ENCODE measurements at places on chromosomes 6 and 20.

GRCh38 chr20:34017610-34018009, 23.9 kb downstream of the RALY start:
- DNase-seq: no peak

GRCh38 chr20:44031001-44031574, 116.4 kb downstream of the TOX2 start:
- DNase-seq: no peak

DNA sequence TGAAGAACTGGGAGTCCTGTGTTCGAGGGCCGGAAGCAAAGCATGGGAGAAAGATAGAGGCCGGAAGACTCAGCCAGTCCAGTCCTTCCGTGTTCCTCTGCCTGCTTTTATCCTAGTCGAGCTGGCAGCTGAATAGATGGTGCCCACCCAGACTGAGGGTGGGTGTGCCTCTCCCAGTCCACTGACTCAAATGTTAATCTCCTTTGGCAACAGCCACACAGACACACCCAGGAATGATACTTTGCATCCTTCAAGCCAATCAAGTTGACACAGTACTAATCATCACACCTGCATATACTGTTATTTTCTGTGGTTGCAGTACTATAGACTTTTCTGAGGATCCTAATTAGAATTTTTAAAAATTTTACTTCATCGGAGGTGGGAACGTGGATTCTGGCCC, 21.3 kb downstream of the PCMTD2 start:
- DNase-seq: no peak

GRCh38 chr20:50536333-50536732, 26.1 kb downstream of the PTPN1 start:
- DNase-seq: no peak

DNA sequence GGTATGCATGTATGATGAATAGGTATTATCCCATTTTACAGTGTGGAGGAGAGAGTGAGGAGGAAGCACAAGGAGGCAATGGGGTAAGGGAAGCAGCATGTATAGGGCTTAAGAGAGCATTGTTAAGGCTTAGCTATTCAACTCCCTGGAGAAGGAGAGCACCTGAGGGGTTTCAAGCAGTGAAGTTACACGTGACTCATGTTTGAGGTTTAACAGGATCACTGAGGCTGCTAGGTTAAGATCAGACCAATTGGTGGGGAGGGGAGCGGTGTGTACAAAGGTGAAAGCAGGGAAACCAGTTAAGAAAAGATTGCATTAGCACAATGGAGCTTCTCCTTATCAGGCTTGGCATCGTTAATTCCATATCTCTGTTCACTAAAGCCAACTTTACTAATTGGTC, 64.4 kb upstream of the NHSL1 start:
- DNase-seq: no peak

GRCh38 chr6:106782536-106783285, 153.3 kb downstream of the QRSL1 start:
- DNase-seq: no peak

DNA sequence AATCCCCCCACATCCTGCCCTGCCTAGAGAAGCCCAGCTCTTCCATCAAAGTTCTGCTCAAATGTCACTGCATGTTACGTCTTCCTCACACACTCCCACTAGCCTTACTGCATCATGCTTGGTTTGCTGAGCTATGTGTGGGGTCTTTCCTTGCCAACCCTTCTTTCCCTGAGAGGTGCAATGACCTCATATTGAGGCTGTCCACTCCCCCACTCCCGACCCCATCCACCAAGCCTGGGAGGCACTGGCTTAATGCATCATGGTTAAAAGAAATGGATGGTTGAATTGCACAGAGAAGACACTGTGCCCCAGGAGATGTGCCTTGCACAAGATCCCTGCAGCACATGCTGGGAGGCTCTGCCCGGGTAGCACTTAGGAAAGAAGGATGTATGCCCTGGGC, 7.7 kb upstream of the IRF4 start:
- no peak for DNase-seq

DNA sequence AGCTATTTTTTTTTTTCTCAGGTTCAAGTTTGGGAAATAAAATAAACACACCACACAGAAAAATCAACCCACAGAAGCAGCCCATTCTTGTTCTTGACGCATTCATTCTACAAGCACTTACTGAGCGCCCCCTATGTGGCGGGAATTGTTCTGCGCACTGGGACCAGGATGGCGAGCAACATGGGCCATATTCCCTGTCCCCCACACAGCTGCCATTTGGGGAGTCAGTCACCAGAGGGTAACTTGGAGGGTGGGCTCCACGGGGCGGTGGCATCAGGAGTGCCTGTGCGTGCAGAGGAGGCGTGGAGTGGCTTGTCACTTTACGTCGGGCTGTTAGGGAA, 185.0 kb upstream of the PDE10A start:
- no peak for DNase-seq

GRCh38 chr6:166297606-166298005, 10.6 kb downstream of the PRR18 start:
- DNase-seq: no peak

GRCh38 chr20:33158637-33159385, 9.1 kb upstream of the BPIFA2 start:
- no peak for DNase-seq

DNA sequence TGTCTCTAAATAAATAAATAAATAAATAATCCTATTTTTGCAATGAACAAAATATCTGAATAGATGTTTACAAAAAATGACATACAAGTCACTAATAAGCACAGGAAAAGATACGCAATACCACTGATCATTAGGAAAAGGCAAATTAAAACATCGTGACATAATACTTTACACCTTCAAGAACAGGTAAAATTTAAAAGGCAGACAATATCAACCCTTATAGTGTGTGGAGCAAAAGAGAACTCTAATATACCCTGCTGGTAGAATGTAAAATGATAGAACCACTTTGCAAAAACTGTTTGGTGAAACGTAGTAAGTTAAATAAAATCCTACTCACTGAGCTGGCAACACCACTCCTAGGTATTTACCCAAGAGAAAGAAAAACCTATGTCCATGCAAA, 67.4 kb downstream of the ZMYND8 start:
- no peak for DNase-seq

- DNase-seq: no peak
Observed at GRCh38 chr20:25573288-25574251, 11.8 kb downstream of the NINL start.

DNA sequence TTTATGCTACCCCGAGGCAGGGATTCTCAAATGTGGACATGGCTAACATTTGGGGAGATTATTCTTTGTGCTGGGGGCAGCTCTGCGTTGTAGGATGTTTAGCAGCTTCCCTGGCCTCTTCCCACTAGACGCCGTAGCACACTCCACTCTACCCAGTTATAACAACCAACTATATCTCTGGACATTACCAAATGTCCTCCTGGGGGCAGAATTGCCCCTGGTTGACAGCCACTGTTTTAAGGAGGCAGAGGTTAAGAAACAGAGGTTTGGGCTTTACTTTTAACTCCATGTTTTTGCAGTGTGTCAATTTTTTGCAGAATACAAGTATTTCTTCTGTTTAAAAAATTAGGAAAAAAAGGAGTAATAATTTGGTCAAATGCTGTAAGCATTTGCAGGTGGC, 56.2 kb upstream of the BMP6 start:
- no peak for DNase-seq

GRCh38 chr6:136510782-136511181, 39.4 kb downstream of the MAP7 start:
- DNase-seq: peak; percentile 13

GRCh38 chr20:34693414-34693813, 10.7 kb upstream of the TP53INP2 start:
- DNase-seq: no peak

DNA sequence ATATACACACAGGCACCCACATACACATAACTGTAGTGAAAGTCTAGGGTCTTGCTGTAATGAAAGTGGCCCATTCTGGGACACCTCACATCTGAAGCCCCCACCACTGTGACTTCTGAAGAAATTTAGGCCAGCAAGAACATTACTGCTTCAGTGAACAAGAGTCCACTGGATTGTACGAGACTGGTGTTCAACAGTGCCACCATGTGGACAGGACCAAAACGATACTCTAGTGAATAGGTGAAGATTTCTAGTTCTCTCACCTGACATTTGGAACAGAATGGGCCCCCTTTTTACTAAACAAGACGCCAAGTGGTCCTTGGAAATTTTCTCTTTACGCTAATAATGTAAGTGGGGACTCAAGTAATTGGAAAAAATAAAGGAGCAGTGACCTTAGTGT, 156.9 kb downstream of the MAFB start:
- DNase-seq: no peak

GRCh38 chr6:111663692-111664564, 58.2 kb upstream of the TRAF3IP2 start:
- DNase-seq: no peak

DNA sequence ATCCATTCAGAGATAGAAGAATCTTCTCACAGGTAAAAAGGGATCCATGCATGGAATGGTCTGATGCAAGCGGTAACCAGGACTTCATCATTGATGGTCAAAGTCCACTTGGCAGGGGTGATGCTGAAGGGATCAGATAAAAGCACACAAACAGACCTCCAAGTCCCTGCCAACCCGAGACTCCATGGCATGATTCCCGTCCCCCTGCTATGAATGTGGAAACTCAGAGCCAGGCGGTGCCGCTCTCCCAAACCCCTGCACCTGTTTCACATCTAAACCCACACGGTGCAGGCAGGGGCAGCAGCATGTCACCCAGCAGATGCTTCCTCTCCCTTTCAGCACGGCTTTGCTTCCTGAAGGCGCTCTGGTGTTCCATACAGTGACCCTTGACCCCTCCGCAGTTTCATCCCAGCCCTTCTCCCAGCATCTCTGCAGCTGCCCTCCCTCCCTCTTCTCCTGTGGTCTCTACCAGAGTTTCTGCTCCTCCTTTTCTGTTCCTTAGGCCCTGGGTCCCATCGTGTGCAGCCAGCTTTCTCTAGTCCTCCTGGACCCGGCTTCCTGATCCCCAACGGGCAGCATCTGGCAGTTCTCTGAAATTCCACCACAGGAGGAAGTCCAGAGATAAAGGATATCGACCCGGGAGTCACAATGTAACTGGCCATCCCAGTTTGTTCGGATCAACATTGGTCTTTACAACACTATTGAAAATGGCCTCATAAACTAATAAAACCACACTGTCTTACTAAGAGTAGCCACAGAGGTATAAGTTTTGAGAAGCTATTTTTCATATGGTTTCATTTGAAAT, 235.0 kb downstream of the TTLL2 start:
- no peak for DNase-seq

DNA sequence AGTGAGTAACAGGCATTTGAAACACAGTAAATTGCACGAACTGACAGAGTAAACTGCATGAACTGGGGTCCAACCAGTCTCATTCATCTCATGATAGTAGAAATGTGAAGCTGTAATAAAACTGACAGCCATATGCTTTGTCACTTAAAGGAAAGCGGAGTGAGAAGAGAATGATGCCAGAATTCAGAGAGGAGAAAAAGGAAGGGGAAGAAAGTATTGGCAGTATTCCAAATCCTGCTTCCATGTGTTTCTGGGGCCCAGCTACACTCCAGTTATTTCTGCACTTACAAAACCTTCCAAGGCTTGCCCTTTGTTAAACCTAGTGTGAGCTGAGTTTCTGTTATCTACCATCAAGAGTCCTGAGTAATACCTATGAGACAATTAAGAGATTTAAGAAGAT, 17.2 kb downstream of the SNX14 start:
- no peak for DNase-seq

- no peak for DNase-seq
Observed at GRCh38 chr20:39627765-39628164, 665.6 kb downstream of the DHX35 start.

DNA sequence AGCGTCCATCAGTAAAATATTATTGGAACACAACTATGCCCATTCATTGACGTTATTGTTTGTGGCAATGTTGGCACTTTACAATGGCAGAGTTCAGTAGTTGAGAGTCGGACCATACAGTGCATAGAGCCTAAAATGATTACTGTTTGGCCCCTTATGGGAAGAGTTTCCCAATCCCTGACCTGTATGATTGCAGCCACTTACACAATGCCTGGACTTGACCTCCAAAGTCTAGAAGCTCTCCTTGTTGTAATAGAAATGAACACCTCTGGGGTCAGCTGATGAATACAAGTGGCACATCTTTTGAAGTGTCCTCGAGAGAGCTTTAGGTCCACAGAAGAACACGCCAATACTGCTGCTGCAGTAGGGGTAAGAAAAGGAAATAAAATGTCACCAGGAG, 59.0 kb downstream of the NOX3 start:
- DNase-seq: no peak

GRCh38 chr6:47426524-47427302, 50.9 kb upstream of the CD2AP start:
- no peak for DNase-seq

GRCh38 chr6:69988458-69989126, 122.2 kb downstream of the COL19A1 start:
- DNase-seq: no peak

DNA sequence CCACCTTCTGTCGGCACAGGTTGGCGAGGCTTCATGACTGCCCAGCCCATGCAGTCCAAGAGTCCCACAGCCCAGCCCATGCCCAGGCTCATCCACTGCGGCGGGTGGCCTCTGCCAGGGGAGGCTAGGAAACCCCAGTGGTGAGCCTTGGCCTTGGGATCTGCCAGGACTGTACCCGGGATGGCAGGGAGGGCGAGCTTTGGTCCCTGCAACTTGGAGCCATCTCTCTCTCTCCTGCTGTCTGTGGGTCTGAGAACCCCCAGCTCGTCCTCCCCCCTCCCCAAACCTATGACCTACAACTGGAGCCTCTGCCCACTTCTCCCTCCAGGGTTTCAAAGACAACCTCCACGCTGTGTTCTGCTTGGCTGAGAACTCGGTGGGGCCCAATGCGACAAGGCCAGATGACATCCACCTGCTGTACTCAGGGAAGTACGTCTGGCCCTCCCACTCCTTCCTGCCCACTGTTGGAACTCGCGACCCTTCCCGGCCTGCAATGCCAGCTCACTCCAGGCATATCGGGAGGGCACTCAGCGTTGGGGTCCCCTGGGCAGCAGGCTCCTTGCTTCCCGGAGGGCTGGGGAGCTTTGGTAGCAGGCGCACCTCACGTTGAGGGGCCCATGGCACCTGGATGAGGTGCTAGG, 19.7 kb downstream of the NPEPL1 start:
- no peak for DNase-seq

GRCh38 chr20:17542993-17543412, 11.8 kb upstream of the BFSP1 start:
- DNase-seq: no peak

DNA sequence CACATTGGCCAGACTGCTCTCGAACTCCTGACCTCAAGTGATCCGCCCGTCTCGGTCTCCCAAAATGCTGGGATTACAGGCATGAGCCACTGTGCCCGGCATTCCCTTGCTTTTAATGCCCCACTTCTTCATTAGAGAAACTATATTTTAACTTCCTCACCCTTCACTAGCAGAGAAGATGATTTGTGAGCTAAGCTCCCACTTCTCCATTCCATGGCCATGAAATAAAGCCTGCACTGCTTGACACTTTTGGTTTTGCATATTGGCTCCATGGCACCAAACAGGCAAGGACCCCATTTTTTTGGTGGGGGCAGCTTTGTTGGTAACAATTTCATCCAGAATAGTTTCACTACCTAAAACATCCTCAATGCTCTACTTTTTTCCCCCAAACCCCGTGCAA, 145.3 kb downstream of the TFAP2B start:
- DNase-seq: no peak
